Stomach (tissue), 19 donors: ENCODE measurements at places on chromosomes 7 and 10. TPM values are rescaled to one million over a fixed set of nuclear protein-coding genes. Genes with fewer than 3 reads are reported as not detected.
A peak's percentile ranks its signal among the peaks of the same experiment; 100 is the strongest.

DNA sequence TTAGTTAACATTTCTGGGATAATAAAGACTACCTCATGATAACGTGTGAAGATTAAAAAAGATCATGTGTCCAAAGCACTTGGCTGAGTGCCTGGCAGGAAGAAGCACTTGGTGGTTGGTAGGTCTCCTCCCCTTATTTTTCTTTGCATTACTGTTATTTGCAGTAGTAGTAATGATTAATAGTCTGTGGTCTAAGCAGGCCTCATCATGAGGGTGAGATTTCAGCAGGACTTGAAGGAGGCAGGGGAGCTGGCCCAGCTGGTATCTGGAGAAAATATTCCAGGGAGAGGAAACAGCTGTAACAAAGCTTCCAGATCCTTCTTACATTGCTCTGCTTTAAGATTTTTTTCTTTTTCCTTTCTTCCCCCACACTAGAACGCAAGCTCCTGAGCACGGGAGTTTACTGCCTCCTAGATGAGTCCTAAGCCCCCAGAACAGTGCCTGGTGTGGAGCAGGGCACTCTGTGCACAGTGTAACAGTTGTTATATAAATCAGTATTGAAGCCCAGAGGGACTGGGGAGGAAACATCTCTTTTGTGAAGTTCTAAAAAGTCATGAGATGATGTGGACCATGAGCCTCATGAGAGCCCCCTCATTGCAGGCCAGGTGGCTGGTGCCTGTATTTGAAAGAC is 31.1 kb upstream of the RHEB start:
- peak; percentile 81 for DNase-seq

GRCh38 chr7:131843898-131844331 is 287.5 kb upstream of the PODXL start:
- DNase-seq: peak; percentile 66

- no peak for DNase-seq
Observed at GRCh38 chr10:17286562-17287550, 58.8 kb downstream of the VIM start.

DNA sequence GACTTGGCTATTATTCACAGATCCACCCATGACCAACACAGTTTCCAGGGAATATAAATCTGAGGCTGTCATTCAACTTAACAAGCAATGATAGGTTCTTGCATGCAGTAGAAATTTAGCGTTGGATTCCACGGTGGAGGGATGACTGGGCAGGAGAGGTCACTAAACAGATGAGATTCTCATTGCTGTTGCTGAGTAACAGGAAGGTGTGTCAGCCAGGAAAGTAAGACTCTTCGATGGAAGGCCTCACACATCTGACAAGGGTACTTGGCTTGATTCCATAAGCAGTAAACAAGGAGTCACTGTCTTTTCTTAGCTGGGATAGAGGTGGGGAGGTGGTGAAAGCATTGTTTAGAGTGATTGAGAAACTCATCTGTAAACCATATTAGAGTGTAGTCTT is 1152.0 kb downstream of the SORCS3 start:
- DNase-seq: no peak

GRCh38 chr10:6170638-6171037 is 32.1 kb upstream of the PFKFB3 start:
- no peak for DNase-seq

GRCh38 chr7:116426428-116427156 is 72.9 kb upstream of the CAV2 start:
- peak; percentile 45 for DNase-seq

DNA sequence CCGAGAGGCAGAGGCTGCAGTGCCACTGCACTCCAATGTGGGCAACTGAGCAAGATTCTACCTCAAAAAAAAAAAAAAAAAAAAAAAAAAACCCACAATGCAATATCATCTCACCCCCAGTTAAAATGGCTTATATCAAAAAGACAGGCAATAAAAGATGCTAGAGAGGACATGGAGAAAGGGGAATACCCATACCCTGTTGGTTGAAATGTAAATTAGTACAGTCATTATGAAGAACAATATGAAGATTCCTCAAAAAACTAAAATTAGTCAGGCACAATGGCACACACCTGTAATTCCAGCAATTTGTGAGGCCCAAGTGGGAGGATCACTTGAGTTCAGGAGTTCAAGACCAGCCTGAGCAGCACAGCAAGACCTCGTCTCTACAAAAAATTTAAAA is 25.7 kb downstream of the ABI1 start:
- no peak for DNase-seq

- peak; percentile 5 for DNase-seq
Observed at GRCh38 chr7:120097020-120097419, 176.0 kb upstream of the KCND2 start.

DNA sequence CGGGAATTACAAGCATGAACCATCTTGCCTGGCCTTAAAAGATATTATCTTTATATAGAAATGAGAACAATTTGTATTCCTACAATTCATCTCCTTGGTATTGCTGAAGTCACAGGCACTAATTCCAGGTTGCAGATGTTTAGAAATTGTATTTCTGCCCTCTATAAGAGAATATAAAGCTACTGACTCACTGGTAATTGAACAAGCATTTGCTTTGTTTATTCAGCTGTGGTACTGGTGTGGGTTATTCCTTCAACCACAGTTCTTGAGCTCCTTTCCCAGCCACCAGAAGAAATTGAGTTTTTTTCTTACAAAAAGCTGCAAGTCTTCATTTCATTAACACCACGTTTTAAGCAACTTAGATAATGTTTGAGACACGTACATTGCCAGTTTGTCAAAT is 29.0 kb upstream of the MPP7 start:
- peak; percentile 45 for DNase-seq

GRCh38 chr10:96889415-96890171 is 57.5 kb downstream of the LCOR start:
- peak; percentile 20 for DNase-seq

GRCh38 chr10:24552346-24553016 is 171.2 kb downstream of the ARHGAP21 start:
- peak; percentile 89 for DNase-seq

- no peak for DNase-seq
Observed at GRCh38 chr10:29495366-29495765, 139.4 kb downstream of the SVIL start.

DNA sequence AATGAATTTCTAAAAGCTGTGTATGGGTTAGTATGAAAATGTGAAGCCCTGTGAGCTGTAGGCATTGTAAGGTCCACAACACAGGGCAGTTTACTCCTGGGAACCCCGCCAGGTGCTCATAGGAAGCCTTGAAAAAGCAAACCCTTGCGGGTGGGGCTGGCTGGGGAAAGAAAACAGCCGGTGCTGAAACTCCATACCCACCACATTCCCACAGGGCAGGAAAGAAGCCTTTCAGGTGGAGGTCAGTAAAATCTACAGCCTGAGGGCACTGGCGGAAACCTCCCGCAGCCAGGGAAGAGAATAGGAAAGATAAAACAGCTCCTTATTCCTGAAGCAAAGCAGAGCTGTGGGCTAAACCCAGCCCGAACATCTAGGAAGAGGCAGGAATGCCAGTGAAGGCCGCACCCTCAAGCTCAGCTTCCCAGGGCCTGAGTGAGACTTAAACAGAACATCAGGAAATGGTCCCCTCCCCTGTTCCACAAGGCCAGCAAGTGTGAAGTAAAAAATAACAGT is 34.7 kb downstream of the PODXL start:
- DNase-seq: peak; percentile 86

GRCh38 chr7:106450716-106451115 is 165.9 kb upstream of the NAMPT start:
- DNase-seq: no peak

GRCh38 chr10:87887146-87887545 is 23.7 kb downstream of the PTEN start:
- DNase-seq: no peak

- DNase-seq: no peak
Observed at GRCh38 chr10:106952033-106952432, 212.5 kb downstream of the SORCS1 start.

DNA sequence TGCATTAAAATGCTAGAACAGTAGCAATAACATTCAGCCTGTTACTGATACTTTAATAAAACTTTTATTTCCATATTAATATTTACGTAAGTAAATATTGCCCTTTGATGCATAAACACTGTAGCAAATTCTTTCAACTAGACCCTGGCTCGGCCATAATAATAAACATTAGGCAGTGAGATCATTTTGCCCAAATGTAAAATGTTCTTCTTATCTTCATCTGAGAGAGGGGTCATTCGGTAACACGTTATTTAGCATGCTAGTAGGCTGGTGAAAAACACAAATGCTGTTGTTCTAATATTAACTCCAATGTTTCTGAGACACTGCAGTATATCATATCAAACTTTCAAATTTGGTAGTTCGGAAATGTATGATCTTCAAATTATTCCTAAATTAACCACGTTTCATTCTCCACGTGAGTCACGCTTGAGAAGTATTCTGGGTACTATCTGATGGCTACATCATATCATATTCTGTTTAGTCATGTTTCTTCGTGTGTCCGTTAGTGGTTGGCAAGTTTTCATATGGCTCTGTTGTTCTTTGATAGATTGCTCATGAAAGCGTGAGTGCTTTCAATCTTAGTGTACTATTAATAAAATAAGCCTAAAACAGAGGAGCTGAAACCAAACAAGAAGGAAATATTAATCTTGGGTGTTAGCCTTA is 145.8 kb downstream of the NSUN6 start:
- DNase-seq: no peak

GRCh38 chr7:1210979-1211608 is 21.6 kb upstream of the UNCX start:
- no peak for DNase-seq

DNA sequence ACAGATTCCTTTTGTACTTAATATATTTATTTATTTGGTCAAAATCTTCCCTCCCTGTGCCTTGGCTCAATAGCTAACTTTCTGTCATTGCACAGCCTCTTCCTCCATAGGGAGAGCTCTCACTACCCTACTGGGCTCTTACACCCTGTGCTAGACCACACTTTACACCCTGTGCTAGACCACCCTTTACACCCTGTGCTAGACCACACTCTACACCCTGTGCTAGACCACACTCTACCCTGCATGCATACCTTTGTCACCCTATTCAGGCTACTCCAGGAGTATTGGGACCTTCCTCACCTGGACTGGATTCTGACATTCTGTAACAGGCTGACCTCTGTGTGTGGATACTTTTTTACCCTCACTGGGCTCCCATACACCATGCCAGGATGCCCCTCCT is 298.5 kb upstream of the TPK1 start:
- no peak for DNase-seq

DNA sequence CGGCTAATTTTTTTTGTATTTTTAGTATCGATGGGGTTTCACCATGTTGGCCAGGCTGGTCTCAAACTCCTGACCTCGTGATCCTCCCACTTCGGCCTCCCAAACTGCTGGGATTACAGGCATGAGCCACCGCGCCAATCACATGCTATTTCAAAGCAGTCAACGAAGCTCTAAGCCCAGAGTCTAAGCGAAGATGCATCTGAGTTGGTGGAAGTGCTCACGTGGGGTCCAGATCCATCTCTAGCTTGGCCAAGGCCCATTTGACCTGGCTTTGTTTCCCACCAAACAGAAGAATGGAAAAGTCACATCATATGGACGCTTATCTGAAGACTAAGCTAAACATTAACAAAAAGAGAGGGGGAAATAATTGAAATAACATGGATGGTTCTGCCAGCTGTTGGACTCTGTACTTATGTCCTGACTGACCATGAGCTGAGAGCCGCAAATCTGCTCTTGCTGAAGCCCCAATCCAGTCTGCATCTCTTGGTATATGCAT is 3.8 kb upstream of the GTF2I start:
- no peak for DNase-seq

DNA sequence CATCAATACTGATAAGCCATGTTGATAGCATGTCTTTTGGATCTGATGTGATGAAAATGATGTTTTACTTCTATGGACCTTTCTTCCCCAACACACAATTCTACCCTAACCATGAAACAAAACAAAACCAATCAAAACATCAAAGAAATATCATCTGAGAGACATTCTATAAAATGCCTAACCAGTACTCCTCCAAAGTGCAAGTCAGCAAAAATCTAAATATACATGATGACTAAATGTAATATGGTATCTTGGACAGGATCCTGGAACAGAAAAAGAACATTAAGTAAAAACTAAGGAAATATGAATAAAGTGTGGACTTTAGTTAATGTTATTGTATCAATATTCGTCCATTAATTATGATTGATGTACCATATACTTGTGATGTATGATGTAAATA is 625.1 kb downstream of the MAGI2 start:
- DNase-seq: no peak

- no peak for DNase-seq
Observed at GRCh38 chr10:78868861-78869260, 199.9 kb upstream of the ZMIZ1 start.

DNA sequence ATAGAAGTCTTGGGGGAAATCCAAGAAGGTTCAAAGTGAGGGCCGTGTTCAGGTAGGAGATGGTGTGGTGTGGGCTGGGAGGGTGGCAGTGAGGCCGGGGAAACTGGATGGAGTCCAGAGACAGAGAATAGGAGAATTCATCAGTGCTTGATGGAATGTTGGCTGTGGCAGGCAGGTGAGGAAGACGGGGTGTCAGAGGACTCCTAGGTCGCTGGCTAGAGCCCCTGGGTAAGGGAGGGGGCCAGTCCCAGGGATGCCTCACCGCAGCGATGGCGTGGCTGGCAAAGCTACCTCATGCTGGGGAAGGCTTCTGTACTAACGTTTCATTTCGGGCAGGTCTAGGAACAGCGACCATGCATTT is 373.0 kb downstream of the RPS24 start:
- DNase-seq: no peak

DNA sequence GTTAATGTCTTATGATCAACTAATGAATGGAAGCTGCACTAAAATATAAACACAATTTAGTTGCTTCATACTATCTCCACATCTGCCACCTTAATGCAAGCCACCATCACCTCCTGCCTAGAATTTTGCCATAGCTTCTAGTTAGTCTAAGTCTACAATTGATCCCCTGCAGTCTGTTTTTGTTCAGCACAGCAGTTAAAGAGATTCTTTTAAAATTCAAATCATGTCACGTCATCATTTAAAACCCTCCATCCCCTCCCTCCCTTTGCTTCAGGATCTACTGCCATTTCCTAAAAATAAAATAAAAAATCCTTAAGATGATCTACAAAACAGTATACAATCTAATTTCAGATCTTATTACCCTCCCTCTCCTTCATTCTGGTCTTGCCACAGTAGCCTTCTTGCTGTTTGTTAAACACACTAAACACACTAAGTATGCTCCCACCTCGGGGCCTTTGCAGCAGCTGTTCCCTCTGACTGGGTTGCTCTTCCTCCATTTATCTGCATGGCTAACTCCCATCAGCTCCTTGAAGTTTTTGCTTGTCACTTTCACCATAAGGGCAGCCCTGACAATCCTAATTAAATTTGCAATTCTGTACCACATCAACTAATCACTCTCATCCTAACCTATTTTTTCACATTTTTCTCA is 97.0 kb upstream of the FOXP2 start:
- DNase-seq: no peak

Gene TUBB8
- not detected for total RNA-seq

Gene HOGA1
- total RNA-seq: not detected

Gene CTAGE4
- total RNA-seq: 3.3 TPM

Gene DOCK4
- total RNA-seq: 18.8 TPM

Gene ARL4A
- 11.1 TPM for total RNA-seq

Gene TCERG1L
- total RNA-seq: not detected

Gene TMEM130
- not detected for total RNA-seq

Gene ZNF804B
- 0.37 TPM for total RNA-seq

Gene DTX2
- 57.1 TPM for total RNA-seq

Gene HK1
- total RNA-seq: 53.6 TPM

Gene PAPOLB
- total RNA-seq: not detected

Gene LHFPL3
- total RNA-seq: not detected

Gene GRM8
- 2.8 TPM for total RNA-seq
